Kidney capillary endothelial cell (primary cell): ENCODE measurements at places on chromosomes 2 and 18.
A peak's percentile ranks its signal among the peaks of the same experiment; 100 is the strongest.

GRCh38 chr2:176158855-176159662 is 2.0 kb downstream of the HOXD3 start:
- no peak for DNase-seq

- DNase-seq = no peak
Observed at GRCh38 chr2:29146197-29146596, 31.0 kb downstream of the CLIP4 start.

- no peak for DNase-seq
Observed at GRCh38 chr2:230127195-230127594, 58.5 kb upstream of the SLC16A14 start.

DNA sequence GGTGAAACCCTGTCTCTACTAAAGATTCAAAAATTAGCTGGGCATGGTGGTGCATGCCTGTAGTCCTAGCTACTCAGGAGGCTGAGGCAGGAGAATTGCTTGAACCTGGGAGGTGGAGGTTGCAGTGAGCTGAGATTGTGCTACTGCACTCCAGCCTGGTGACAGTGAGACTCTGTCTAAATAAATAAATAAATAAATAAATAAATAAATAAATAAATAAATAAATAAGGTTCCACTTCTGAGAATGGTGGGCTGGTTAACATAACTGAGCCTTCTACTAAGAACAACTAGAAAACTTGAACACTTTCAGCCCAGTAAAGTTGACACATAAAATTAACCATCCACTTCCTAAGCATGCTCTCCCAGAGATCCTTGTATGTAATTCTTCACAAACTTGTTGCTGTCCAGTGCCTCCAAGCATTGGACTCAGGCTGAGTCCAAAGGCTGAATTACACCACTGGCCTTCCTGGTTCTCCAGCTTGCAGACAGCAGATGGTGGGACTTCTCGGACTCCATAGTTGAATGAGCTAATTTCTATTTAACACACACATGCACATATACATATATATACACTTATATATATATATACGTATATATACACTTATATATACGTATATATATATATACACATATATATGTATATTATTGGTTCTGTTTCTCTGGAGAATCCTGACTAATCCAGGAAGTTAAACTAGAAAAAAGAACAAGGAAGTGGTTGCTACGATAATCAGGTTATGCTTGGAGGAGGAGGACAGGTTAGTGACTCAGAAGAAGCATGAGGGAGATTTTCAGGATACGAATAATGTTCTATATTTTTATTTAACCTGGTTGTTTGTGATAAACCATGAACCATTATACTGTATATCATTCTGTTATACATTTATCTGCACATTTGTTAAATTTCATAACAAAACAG is 348.8 kb downstream of the METTL4 start:
- peak; percentile 15 for DNase-seq

GRCh38 chr2:164802095-164802707 is 39.4 kb downstream of the COBLL1 start:
- DNase-seq = no peak

DNA sequence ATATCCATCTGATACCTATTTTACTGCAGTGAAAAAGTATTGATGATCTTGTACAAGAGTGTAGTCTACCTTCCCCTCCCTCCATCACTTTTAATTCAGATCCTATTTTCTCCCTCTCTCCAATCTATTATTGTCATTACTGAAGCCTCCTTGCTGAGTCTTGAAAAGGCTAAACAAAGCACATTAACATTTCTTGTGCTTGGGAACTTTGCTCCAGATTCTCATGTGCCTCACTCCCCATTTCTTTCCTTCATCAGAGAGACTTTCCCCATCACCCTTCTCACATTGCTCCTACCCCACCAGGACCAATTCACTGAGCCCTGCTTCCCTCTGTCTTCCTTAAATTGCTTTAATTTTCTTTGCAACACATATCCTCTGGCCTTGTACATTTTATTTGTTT is 736.2 kb upstream of the GCFC2 start:
- no peak for DNase-seq

GRCh38 chr2:153354377-153354776 is 124.2 kb downstream of the RPRM start:
- DNase-seq = no peak

- no peak for DNase-seq
Observed at GRCh38 chr2:174198846-174199564, 49.3 kb downstream of the OLA1 start.

DNA sequence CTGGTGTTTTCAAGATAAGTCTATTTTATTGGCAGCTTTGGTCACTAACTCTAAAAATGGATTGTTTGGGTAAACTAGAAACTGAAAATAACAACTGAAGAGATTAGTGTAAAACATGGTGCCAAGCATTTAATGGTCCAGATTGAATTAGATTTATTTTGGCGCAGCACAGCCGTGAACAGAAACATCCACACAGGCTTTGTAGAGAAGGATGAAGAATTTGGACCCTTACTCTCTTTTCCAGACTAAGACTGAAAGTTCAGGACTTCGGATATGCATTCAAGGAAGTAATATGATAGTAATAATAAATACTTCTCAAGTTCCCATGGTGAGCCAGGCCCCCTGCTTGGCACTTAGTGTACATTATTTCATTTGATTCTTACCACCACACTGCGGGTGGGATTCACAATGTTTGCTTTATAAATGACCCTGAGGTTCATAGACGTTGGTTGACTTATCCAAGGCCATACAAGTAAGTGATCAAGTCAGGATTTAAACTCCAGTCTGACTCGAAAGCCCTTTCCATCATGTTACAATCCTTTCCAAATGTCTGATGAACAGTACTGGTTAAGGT is 54.2 kb upstream of the ITGB6 start:
- no peak for DNase-seq

- DNase-seq = no peak
Observed at GRCh38 chr2:231186325-231186724, 12.1 kb upstream of the ARMC9 start.

DNA sequence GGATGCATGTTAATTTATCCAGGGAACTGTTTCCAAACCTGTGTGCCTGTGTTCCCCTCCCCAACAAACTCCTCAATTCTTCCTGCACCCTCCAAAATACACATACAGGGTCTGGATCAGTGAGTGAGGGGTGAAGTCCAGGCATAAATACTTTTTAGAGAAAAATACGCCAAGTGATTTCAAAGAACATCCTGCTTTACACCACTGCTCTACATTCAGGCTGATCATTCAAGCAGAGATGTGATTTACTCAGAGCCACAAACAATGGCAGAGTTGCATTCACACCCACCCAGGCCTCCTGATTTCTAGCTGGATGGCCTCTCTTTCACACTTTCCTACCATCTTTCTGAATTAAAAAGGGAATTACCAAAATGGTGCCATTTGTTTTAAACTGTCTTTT is 289.5 kb upstream of the SLC14A2 start:
- no peak for DNase-seq

DNA sequence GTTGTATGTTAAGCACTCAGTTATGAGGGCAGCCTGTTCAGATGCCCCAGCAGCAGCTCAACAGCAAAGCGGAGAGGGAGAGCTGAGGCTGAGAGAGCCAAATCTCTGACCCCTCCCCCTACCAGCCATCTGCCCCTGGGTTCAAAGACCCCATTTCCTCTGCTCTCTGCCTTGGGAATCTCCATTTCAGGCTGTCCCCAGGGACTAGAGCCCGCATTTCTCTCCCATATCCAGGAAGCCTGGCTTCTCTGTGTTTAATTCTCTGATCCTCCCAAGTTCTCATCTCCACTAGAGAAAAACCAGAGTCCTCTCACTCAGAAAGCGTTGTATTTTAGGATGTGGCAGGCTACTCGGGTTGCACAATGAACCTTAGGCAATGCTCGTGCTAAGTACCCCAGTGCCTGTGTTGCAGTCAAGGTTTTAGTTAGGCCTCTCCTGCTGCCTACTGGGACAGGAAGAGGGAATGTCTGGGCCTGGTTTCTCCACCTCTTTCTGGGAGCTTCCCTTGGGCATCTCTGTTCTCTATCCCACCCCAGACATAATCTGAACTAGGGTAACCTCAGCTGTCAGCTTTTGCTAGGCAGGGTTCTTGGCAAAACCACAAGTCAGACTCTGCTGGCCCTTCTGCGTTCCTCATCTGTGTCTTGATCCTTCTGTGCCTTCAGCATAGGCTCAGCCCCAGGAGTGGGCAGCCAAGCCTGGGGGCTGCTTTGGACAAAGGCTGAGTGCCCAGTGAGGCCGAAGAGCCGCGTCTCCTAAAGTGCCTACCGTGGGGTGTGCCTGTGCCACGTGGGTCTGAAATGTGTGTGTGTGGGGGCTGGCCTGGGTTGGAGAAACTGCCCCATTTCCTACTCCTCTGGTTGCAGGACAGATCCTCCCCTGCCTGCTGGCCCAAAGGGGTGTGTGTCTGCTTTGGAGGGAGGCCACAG is 96.8 kb downstream of the STPG4 start:
- DNase-seq = no peak

GRCh38 chr18:48030616-48031480 is 100.4 kb upstream of the SMAD2 start:
- peak; percentile 31 for DNase-seq

GRCh38 chr2:140348826-140349225 is 1568.6 kb upstream of the NXPH2 start:
- no peak for DNase-seq

- DNase-seq = no peak
Observed at GRCh38 chr2:47236503-47237215, 81.6 kb upstream of the STPG4 start.

GRCh38 chr18:51196811-51197660 is 445 bp downstream of the MEX3C start:
- peak; percentile 56 for DNase-seq

GRCh38 chr2:239263231-239263630 is 137.6 kb downstream of the HDAC4 start:
- no peak for DNase-seq

GRCh38 chr18:9782073-9782857 is 74.2 kb downstream of the RAB31 start:
- no peak for DNase-seq

- no peak for DNase-seq
Observed at GRCh38 chr2:109432421-109432820, 181.3 kb downstream of the SEPTIN10 start.

GRCh38 chr2:1744446-1745170 is at the start of gene PXDN:
Gene PXDN (minus strand): TSS chr2:1744515. CDS start chr2:1744455, 60 bp downstream.
- no peak for DNase-seq
